ENCODE measurements at places on chromosomes 7 and 10. TPM values are rescaled to one million over a fixed set of nuclear protein-coding genes. Genes with fewer than 3 reads are reported as not detected.

The NPY4R2 gene
- not detected for total RNA-seq

GRCh38 chr7:49783446-49783845, 10.0 kb downstream of the VWC2 start:
- DNase-seq: no peak

The GIMAP7 gene
- total RNA-seq: not detected

DNA sequence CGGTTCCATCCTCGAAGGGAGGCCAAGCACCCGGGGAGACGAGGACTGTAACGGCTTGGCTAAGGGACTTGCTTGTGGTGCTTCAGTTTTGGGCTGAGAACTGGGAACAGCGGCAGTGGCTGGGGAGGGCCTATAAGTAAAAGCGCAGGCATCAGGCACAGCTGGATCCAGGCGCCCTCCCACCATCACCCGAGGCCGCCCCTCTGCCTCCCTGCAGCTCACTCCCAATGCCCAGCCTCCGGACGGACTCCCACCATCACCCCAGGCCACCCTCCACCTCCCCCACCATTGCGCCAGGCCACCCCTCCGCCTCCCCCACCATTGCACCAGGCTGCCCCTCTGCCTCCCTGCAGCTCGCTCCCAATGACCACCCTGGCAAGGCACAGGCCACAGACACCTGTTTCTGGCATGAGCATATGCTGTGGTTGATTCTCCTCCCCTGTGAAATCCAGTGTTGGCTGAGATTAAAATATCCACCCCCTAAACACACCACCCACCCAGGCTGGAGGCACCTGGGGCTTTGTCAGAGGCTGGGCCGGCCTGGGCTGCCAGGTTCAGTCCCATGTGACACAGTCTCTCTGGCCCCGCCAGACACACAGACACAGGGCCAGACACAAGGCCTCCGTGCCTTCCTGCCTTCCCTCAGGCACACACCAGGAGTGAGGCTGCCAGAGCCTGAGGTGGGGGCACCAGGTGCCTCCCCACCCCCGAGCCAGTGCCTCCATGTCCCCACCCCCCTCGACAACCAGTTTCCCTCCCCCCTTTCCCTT, 16.7 kb downstream of the MICALL2 start:
- DNase-seq: no peak

The SYNPO2L gene
- 1.2 TPM for total RNA-seq

DNA sequence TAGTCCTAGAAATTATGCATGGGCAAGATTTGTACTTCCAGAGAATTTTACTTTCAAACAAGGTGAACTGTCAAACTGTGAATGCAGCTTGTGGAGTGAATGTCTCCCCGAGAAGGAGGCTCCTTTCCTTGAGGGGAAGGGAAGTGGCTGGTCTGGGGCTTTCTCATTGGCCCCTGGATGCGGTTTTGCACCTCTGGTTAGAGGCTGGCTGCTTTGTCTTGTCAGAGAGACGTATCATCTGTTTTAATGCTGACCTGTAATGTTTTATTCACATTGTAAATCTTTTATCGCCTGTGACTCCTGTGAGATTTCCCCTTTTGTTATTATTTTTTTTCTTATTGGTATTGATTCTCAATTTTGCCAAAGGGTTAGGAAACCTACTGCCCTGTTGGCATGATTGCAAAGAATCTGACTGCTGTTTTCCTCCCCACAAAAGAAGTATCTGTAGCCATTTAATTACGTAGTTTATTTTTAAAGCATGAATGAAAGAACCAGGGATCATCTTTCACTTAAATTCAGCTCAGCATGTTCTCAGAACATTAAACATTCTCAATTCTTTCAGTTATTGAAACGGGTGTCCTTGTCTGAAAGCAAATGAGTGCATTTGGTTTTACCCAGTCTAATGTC, 238.3 kb upstream of the NFE2L3 start:
- no peak for DNase-seq

- no peak for DNase-seq
Observed at GRCh38 chr10:42987121-42987541, 89.7 kb upstream of the RET start.

The FANK1 gene
- total RNA-seq: 9.7 TPM

- no peak for DNase-seq
Observed at GRCh38 chr10:96271016-96271815, at the start of gene BLNK. BLNK (minus strand) TSS chr10:96271569; CDS start chr10:96271398, 171 bp downstream.

DNA sequence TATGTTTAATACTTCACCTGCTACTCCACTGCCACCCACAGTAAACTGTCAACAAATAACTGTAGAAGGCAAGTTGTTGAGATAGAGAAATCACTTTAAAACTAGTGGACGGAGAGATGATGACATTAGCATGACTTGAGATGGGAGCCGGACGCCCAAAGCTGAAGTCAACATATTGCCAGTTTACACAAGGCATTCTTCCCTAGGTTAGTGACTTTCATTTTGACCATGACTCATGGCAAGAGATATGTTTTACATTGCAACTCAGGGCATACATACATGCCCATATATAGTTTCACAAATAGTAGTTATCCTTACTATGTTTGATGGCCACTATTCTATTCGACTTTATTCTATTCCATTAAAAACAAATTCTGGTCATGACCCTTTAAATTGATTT, 296.6 kb downstream of the PLXNA4 start:
- no peak for DNase-seq

DNA sequence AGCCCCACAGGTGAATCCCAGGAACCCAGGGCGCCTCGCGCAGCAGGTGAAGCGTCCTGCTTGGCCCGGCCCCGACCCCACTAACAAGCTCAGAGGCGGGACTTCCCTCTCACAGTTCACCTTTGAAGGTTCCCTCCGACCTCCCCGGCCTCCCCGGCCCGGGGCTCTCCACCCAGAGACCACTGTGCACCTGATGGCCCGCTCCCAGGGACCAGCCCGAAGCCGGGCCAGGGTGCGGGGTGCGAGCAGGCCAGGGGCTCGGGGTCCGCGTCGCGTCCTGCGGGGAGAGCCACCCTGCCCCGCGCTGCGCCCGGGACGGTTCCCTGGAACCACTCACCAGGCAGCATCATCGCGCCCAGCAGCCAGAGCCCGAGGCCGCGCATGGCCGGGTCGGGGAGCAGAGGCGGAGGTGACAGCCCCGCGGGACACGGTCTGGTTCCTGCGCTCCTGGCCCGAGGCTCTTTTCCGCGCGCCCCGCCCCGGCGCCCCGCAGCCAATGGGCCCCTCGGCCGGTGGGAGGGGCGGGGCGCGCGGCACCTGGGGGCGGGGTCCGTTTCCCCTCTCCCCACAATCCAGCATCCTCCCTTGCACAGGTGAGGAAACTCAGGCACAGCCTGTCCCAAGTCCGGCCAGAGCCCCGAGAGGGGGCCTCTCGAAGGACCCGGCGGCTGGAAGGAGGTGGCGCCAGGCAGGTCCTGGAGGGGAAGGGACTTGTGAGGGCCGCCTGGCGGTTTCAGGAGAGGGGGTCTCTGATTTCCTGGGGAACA, at the start of gene ADAM8:
TSS of gene ADAM8 (minus strand) at position 434 of the 767 bp plus-strand sequence. CDS start at position 383, 51 bp downstream.
- no peak for DNase-seq

- DNase-seq: no peak
Observed at GRCh38 chr7:1934756-1935155, 264.7 kb downstream of the ELFN1 start.

DNA sequence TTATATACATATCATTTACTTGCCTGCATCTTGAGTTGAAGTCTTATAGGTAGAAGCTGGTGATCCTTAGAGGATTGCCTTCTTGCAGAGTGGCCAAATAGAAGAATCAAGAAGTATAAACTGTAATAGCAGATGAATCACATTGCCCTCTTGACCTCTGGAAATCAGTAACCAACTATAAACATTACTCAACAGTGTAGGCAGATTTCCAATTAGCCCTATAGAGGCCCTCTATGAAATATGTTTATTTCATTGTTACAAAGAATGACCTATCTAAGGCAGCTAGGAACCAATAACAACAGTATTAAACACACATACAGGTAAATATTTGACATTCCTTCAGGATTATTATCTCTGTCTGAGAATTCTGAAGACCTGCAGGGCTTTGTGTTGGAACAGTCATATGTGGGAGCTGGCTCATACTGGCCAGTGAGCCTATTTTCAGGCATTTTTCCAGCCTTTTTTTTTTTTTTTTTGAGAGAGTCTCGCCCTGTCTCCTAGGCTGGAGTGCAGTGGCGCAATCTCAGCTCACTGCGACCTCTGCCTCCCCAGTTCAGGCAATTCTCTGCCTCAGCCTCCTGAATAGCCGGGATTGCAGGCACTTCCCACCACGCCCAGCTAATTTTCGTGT, 7.2 kb upstream of the SRI start:
- peak; percentile 64 for DNase-seq

DNA sequence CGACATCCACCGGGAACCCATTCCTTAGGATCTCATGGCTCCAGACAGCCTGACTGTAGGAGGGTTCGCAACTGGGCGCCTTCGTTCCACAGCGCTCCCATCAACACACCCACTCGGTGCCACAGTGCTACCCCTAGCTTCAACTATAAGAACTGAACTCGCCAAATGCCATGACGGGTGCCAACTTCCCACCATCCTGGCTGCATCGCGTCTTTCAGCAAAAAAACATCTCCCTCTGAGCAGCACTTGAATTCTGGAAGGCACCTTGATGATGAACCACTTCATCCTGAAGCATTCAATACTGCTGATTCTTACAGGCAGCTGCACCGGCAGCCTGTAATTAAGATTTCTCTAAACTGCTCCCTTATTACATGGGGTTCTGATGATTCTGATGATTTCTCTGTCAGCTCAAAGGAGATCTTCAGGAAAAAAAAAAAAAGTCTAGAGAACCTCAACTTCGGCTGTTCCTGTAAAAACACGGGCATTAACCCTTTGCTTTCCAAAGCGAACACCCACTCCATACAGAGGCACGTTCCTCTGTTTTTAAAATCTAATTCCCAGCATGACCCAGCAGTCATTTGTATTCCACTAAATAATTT, 1.3 kb downstream of the CYTH3 start:
- no peak for DNase-seq

DNA sequence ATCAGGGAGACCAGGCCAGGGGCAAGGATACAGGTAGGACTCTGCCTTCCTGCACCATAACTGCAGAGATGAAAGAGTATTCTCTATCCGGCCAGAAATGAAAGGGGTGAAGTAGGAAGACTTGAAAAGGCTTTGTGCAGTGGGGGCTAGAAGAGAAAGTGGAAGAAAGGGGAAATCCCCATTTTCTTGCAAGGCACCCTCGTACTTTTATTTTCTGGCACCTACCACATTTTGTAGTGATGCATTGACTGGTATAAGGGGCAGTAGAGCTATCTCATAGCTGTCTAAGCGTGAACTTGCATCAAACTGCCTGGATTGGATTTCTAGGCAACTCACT, 752 bp upstream of the CAMK2G start:
- DNase-seq: no peak

- peak; percentile 24 for DNase-seq
Observed at GRCh38 chr10:28393956-28394568, 91.2 kb upstream of the MPP7 start.

GRCh38 chr7:80622541-80622940, 15.9 kb upstream of the CD36 start:
- DNase-seq: peak; percentile 76

The OR2A7 gene
- 0.64 TPM for total RNA-seq

The ANKRD61 gene
- 0.18 TPM for total RNA-seq

GRCh38 chr10:70274643-70275042, 9.2 kb downstream of the NPFFR1 start:
- DNase-seq: peak; percentile 92

The CYP3A4 gene
- total RNA-seq: not detected

DNA sequence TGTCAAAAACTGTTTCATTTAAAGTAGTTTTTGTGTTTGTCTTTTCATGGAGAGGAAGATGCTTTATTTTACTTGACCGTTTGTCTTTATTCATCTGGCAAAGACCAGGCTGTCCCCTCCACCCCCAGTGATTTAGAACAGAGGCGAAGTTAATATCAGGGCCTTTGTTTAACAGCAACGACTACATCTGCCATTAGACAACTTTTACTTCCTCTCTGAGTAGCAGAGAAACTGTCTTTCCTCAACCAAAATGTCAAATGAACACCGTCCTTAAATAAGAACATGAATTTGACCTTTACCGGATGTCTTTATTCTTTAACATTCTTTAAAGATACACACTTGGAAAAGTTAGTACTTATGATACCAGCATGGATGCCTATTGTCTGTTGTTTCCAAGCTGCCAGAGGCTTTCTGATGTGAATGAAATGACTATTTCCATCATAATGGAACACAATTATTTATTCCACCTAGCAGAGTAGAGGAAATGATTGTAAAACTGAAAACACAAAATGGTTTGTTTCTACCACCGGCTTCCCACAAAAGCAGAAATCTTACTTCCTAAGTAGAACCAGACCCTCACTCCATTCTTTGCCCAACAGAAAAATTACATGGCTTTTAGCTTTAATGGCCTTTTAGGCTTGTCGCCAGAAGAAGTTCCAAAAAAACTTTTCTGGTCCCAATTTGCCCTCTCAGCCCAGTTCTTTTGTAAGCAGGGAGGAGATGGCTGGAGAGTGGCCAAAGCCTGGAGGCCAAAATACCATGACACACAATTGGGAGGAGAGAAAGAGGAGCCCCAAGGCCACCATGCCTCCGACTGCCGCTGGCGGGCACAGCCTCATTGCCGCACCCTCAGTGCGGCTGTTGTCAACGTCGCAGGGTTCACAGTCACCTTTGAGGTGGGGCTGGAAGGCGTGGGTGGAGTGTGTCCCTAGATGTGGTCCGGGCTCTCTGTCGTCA, 168.5 kb downstream of the TEX36 start:
- no peak for DNase-seq

The CRCP gene
- 26.8 TPM for total RNA-seq

- no peak for DNase-seq
Observed at GRCh38 chr7:13682626-13683025, 306.8 kb downstream of the ETV1 start.

GRCh38 chr7:37284805-37285231, 163.8 kb downstream of the ELMO1 start:
- DNase-seq: no peak

- DNase-seq: no peak
Observed at GRCh38 chr10:82722273-82722672, 847.3 kb downstream of the NRG3 start.

DNA sequence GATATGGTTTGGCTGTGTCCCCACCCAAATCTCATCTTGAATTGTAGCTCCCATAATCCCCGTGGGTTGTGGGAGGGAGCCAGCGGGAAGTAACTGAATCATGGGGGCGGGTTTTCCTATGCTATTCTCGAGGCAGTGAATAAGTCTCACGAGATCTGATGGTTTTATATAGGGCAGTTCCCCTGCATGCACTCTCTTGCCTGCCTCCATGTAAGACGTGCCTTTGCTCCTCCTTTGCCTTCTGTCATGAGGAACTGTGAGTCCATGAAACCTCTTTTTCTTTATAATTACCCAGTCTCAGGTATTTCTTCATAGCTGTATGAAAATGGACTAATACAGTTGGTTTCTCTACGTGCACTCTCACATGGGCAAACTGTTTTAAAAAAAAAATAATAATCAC, 207.7 kb downstream of the SLC25A13 start:
- DNase-seq: no peak

GRCh38 chr10:114899982-114900381, 38.0 kb upstream of the TRUB1 start:
- DNase-seq: no peak

GRCh38 chr7:28686418-28686800, 271.7 kb downstream of the TRIL start:
- DNase-seq: peak; percentile 83
